Thymus (tissue), 14 donors: ENCODE measurements at places on chromosomes 12 and 14.

DNA sequence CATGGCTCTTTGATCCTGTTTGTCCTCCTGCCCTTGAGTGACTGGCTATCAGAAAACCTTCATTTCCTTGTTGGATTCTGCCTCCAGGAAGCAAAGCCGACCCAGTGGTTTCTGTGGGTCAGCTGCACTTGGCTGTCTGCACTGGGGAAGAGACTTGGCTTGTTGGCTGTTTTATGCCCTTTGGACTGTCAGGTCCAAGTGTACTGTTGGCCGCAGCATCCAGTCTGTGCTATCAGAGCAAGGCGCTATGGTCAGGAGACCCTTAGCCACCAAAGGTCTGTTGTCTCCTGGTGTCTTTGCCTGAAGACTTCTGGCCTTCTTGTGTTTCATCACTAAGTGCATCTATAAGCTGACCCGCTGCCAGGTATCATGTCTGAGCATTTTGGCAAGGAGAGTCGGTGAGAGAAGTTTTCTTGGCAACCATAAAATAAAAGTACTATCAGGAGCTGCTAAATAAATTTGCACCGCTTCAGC, 177.4 kb upstream of the HIF1A start:
- DNase-seq = no peak

DNA sequence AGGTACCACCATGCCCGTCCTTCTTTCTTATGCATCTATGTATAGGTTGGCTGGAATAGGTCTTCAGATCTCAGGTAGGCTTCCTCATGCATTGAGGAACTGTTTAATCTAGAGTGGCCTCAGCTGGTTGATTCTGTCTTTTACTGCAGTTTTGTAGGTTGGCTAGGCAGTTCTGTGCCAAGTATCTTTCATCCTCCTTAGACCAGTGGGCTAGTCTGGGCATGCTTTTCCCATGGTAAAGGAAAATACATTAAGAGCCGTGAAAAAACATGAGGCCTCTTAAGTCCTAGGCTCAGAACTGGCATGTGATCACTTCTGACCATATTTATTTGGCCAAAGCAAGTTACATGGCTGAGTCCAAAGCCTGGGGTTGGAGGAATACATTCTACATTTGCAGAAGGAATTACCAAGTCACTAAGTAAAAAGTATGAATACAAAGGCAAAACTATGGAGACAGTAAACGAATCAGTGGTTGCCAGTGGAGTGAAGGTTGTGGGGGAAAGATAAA, 137.3 kb downstream of the WIF1 start:
- no peak for DNase-seq

DNA sequence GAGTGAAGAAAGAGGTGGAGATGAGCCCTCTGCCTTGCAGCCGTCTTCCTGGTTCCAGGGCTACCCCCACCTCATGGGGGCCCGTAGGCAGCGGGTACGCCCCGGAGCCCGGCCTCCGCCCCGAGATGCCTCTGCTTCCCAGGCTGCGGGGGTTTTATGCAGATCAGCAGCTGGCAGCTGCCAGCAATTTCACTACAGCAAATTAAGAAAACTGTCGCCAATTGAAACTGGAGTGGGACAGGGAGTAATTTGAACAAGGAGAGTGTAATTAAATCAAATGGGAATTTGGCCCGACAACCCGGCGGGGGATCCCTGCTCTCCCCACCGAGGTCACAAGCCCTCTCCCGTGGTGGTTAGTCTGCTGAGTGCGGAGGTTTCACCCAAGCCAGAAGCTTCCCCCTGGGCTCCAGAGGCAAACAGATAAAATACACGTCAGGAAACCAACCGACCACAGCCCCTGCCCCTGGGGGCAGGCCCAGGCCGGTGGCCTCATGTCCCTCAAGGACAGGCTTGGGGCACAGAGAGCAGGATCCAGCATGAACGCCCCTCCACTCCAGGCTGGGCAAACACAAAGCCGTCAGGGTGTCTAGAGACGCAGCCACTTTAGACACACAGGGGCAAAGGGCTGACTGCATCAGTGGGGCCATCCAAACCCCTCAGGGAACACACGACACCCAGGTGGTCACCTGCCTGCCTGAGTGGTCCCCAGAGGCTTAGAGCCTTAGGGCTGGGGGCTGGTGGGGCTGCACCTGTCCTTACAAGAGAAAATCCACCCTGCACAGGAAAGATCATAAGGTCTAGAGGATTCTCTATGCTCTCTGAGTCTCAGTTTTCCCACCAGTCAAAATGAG, 53.8 kb downstream of the TESC start:
- DNase-seq = no peak

DNA sequence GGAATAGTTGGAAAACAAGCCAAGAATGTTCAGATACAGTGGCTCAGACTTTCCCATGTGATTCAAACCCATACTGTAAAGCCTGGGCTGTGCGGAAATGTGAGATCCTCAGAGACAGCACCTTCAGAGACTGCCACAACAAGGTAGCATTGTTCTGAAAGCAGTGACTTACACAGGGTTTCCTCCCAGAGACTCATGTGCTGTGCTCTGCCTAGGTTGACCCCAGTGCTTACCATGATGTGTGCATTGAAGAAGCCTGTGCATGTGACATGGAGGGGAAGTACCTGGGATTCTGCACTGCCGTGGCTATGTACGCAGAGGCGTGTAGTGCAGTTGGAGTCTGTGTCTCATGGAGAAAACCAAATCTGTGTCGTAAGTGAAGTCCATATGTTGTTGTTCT, 219.4 kb downstream of the LRRK2 start:
- DNase-seq = no peak

- no peak for DNase-seq
Measured at GRCh38 chr12:14572401-14572800, 4.7 kb upstream of the PLBD1 start.

- DNase-seq = no peak
Measured at GRCh38 chr12:66203820-66204219, 14.8 kb downstream of the IRAK3 start.

- no peak for DNase-seq
Measured at GRCh38 chr12:116697305-116697704, 40.6 kb downstream of the SPRING1 start.

DNA sequence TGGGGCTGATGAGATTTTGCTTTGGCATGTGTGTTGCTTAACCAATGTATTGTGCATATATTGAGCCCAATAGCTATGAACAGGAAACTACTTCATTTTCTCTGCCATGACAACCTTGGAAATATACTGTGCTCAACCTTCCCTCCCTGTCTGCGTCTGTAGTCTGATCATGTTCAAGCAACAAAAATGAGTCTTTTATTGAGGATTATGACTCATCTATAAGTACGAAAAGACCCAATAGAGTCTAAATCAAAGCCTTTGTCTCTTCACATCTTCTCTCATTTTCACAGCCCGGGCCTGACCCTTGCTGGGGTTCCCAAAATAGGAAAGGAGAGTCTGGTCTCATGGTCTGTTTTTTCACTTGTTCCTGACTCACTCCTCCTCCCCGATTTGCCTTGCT, 158.2 kb downstream of the CAND1 start:
- DNase-seq = no peak

DNA sequence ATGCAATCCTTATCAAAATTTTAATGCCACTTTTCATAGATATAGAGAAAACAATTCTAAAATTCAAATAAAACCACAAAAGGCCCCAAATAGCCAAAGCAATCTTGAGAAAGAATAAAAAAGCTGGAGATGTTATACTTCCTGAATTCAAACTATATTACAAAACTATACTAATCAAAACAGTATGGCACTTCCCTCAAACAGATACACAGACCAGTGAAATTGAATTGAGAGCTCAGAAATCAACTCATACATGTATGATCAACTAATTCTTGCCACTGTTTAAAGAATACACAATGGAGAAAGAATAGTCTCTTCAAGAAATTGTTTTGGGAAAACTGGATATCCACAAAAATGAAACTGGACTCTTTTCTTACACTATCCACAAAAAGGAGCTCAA, 55.4 kb downstream of the FOXG1 start:
- no peak for DNase-seq

- no peak for DNase-seq
Measured at GRCh38 chr14:73770977-73771847, 57.0 kb upstream of the PNMA1 start.

GRCh38 chr12:77916276-77916675, 85.6 kb downstream of the NAV3 start:
- DNase-seq = no peak

DNA sequence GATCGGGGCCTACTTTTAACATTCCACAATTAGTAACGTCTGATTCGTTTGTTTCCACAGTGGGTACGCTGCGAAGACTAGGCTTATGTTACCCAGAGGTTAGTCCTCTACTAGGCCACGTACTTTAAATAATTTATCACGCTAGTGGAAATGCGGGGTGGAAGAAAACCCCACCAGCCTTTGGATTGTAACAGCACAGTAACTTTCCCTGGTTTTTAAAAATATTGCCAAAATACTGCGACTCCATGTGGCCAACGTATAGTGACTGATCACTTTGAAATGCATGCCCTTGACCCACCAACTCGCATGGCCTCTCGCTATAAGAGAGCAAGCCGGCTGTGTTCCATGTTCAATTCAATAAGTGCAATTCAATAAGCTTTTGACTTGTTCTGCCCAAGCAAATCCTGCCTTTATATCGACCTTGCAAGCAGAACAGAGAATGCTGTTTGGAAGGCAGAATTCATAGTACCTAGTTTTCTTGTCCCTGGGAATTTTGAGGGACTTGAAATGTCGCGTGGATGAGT, 882 bp upstream of the GTF2A1 start:
- DNase-seq = no peak

GRCh38 chr12:58774731-58775130, 145.6 kb downstream of the LRIG3 start:
- no peak for DNase-seq

- DNase-seq = peak; percentile 41
Measured at GRCh38 chr12:27733052-27733656, 22.5 kb downstream of the MRPS35 start.

- DNase-seq = no peak
Measured at GRCh38 chr14:93702946-93703345, 85.3 kb downstream of the PRIMA1 start.

DNA sequence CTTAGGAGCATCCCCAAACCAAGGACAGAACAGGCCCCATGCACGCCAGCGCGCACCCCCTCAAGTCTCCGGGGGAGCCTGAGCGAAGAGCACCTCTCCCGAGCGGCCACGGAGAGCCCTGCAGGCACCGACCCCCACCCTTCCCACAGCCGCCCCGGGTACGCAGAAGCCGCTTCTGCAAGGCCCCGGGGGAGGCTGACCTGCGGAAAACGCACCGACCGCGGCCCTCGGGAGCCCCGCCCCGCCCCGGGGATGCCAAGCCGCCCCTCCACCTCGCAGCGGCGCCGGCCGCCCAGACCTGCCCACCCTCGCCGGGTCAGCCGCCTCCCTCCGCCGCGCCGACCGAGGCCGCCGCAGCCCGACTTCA, 385 bp downstream of the CAPRIN2 start:
- DNase-seq = peak; percentile 49

DNA sequence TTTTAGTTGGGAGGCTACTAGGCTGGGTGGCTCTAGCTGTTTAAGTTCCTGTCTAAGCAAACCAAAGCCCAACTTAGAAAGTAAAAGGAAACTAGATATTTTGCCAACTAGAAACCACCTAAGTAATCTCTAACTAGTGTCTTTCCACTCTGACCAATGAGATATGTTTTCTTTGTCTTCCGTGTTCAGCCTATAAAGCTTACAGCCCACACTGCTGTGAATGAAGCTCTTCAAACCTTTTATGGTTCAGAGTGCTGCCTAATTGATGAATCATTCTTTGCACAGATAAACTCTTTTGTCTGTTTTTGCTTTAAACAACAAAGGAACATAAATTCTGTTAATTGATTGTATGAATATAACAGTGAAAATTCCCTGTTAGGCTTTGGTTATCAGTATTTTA, 66.1 kb downstream of the FUT8 start:
- no peak for DNase-seq

- DNase-seq = no peak
Measured at GRCh38 chr12:113844495-113845210, 121.5 kb downstream of the RBM19 start.

DNA sequence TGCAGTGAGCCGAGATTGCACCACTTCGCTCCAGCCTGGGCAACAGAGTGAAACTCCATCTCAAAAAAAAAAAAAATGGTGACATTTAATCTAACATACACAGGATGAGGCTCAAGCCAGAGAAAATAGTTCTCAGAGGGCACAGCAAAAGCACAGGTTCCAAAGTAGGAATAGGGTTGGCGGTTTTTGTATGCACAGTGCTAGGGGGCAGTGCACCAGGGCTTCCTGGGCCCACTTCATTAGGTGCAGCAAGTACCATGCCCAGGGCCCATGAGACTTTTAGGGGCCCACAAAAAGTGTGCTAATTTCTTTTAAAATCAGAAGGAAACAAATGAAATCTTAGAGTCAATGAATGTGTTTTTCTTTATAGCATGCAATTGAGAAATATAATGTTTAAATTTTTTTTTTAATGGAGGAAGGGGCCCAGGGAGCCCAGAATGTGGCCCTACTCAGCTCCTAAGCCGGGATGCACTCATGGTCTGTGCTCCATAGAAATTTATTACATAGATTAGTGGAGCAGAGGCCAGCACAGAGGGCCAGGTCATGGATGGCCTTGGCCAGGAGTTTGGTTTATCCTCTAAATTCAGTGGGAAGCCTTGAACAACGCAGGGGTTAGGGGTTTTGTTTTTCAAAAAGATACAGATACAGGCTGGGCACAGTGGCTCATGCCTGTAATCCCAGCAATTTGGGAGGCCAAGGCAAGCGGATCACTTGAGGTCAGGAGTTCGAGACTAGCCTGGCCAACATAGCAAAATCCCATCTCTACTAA, 2.3 kb downstream of the AK7 start:
- no peak for DNase-seq

DNA sequence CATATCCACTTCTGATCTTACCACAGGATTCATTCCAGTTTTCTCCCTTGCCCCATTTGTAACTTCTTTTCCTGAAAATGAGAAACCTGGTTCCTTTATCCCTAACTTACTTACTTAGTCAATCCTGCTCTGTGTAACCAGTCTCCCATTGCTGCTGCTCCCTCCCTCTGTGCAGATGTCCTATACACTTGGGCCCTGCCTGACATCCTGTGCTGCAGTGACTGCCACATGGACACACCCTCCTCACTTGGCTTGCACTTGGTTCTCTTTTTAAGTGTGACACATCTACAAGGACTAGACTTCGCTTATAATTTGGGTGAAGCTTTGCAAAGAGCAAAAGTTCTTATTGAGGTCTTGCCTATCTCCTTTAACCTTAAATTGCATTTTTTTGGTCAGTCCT, 51.4 kb downstream of the FGD4 start:
- DNase-seq = no peak

- DNase-seq = no peak
Measured at GRCh38 chr14:103501921-103502669, 20.5 kb downstream of the CKB start.

DNA sequence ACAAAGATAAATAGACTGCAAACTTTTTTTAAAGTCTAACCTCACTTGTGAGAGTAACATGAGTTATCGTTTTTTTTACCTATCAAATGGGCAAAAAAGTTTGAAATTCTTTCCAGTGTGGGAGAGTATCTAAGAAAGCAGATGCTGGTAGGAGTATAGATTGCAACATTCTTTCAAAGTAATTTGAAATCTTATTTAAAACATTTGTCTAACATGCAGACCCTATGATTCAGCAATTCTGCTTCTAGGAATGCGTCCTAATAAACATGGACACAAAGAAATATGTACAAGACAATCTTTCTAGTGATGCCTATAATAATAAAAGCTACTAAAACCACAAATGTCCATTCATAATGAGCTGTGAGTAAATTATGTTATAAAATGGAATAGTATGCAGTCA, 110.4 kb upstream of the TMCC3 start:
- no peak for DNase-seq

GRCh38 chr14:102849526-102850379, 72.5 kb downstream of the TRAF3 start:
- DNase-seq = peak; percentile 37

GRCh38 chr12:12600659-12601058, 11.0 kb upstream of the CREBL2 start:
- DNase-seq = no peak

GRCh38 chr12:125122668-125123067, 57.4 kb downstream of the AACS start:
- DNase-seq = no peak
